Fibroblast of skin of right biceps (primary cell): ENCODE measurements at places on chromosomes 3 and 15.

GRCh38 chr3:63853106-63853505 is 10.5 kb downstream of the THOC7 start:
- DNase-seq: no peak

DNA sequence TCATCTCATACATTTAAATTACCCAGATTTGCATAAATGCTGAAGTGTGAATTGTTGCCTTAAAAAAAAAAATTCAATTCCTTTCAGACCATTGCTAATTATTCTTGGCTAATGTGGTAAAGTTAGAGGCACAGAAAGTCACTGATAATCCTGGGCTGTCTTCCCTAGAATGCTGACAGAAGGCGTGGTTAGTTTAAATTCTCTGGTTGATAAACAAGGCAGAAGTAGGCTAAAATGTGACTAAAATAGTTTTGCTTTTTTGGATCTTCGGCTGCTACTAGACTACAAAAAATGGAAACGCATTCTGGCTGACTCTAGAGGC is 193.7 kb downstream of the OTOL1 start:
- no peak for DNase-seq

GRCh38 chr15:74817370-74817737 is 4.7 kb downstream of the LMAN1L start:
- peak; percentile 13 for DNase-seq

DNA sequence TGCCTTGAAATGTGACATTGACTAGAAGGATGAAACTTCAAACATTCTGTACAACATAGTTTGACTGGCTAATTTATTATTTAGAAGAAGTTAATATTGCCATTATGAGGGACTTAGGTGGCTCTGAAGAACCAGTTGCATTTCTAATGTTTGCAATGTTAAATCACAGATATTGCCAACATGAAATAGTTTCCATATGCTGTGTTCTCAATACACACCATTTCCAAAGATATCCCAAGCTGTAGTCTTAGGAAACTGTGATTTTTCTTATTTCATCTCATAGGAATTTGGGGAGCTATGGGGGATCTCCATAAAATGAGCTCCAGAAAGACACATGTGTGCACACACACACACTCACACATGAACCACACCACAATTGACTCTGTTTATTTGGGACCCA is 36.3 kb downstream of the ALG1L2 start:
- DNase-seq: peak; percentile 41

GRCh38 chr15:34314491-34315490 is 22.8 kb downstream of the SLC12A6 start:
- DNase-seq: no peak

DNA sequence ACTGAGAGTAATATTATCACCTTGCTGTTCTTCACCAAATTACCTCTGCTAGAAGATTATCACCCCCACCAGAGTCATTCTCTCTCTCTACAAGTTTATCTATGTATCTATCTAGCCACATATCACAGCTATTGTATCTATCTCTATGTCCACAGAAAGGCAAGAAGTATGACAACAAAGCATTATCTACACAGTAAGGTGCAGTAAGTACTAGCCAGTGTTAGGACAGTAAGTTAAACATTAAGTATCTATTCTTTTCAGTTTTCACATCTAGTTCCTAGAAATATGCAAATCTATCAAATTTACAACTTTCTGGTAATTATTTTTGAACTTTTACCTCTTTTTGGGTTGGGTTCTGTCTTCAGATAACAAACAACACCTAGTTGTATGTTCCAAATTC is 26.5 kb upstream of the XXYLT1 start:
- DNase-seq: no peak

GRCh38 chr3:11718637-11719405 is 75.1 kb upstream of the VGLL4 start:
- DNase-seq: peak; percentile 59

DNA sequence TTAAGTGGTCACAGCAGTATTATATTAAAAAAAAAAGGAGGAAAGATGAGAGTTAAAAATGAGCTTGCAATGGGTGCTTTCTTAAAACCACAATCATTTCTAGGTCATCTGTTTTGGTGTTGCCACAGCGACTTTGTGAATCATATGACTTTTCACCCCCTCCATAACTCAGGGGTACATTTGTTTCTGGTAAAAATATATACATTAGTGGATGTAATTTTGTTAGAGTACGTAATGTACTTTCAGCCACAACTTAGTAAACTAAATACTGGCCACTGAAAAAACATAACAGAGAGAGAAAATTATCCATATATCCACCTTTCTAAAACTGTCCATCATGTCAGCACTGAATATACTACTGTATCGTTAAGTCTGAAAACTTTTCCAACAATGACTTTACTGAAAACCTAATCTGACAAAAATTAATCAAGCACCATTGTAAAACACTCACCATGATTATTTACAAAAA is 3.4 kb downstream of the ANKRD28 start:
- DNase-seq: peak; percentile 83

GRCh38 chr3:98243843-98244242 is 20.2 kb upstream of the OR5H6 start:
- DNase-seq: no peak

GRCh38 chr15:66946578-66947164 is 118.7 kb upstream of the SMAD3 start:
- DNase-seq: peak; percentile 64

DNA sequence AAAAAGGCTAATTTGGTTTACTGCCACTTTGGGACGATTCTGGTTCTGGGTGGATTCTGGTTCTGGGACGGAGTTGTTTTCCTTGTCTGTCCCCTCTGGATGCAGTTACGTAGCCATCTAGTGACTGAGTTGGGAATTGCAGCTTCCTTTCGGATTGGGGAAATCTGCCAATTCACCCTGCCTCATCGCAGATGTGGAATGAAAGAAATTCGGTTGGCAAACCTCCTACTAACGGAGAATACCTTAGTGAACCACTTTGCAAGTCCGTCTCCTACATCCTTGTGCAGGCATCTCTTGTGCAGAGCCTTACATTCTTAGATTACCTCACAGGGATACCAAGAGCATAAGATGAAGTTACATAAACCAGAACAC is 31.5 kb upstream of the AP4E1 start:
- peak; percentile 95 for DNase-seq

DNA sequence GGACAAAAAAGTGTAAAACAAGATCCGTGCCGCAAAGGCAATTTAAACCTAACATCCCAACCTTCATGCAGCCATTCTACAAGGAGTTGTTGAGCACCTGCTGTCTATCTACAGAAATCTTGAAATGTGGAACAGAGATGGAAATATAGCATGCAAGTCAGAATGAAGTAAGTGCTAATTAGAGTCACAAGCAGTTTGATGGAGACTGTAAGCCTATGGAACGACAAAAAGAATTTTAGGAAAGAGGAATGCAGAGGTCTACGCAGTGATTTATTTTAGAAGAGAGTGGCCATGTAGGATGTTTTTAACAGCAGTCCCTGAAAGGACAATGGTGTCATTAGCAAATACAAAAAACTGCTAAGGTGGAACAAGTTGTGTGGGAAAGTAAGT is 851 bp upstream of the DCBLD2 start:
- DNase-seq: no peak

GRCh38 chr15:61655881-61656280 is 404.4 kb downstream of the VPS13C start:
- no peak for DNase-seq

- no peak for DNase-seq
Measured at GRCh38 chr3:195731356-195731905, 10.7 kb downstream of the MUC20 start.

DNA sequence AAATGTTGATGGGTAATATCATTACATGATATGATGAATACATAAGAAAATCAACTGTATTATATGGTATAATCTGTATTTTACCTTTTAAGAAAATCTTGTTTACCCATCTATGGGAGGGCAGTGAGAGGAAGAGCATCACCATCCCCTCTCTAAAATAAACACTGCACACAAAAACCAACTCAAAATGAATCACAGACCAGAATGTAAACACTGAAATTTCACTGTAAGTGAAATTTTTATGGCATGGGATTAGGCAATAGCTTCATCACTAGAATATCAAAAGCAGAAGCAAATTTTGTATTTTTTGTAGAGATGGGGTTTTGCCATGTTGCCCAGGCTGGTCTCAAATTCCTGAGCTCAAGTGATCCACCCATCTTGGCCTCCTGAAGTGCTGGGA is 26.2 kb downstream of the IFT80 start:
- DNase-seq: peak; percentile 58

DNA sequence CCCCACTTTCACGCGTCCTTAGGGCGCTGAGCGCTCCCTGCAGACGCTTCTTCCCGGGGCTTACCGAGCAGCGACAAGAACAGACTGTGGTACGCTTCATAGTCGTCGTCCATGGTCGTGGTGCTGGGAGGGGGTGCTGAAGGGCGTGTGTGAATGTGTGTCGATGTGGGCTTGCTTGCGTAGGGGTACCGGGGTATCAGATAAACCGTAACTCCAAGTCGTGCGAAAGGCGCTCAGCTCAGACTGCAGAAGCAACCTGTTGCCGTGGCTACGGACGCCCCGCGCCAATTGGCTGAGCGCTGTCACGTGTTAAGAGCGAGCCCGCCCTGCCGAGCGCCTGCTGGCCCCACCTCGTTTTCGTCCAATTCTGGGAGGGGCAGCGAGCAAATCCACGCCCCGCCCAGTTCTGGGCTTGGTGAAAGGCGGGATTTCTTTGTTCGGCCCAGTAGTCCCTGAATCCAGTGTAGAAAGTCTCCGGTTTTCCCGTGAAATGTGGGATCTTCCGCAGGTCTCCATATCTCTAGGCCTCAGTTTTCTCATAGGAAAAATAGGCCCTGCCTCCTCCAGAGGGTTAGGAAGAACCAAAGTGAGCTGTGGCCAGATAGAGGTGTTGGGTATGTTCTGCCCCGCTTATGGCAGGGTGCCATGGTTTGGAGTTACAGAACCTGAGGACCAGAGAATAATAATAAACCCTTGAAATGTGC is at the start of gene EFCAB12:
TSS of gene EFCAB12 (minus strand) at position 261 of the 704 bp plus-strand sequence. CDS start at position 113, 148 bp downstream.
- DNase-seq: peak; percentile 89

DNA sequence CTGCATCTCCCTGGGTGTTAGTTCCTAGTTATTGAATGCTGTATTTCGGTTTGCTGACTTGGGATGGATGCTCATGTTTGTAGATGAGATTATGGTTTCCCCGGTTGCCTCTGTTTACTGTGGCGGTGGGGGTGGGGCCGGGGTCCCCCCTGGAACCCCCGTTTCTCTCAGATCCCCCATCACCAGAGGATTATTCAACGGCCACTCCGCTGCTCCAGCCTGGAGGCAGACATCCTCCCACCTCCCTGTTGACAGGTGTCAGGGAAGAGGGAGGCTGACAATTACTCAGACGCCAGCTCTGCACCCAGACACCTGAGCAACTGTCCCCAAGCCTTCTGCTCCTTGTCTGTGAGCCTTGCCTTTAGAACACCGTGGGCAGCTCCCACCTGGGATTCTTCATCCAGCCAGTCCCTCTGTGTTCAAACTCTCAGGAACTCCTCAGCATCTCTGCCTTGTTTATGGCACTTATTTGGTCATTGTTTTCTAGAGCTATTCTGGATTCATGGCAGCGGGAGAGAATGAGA is 95.9 kb upstream of the PRR20G start:
- no peak for DNase-seq

DNA sequence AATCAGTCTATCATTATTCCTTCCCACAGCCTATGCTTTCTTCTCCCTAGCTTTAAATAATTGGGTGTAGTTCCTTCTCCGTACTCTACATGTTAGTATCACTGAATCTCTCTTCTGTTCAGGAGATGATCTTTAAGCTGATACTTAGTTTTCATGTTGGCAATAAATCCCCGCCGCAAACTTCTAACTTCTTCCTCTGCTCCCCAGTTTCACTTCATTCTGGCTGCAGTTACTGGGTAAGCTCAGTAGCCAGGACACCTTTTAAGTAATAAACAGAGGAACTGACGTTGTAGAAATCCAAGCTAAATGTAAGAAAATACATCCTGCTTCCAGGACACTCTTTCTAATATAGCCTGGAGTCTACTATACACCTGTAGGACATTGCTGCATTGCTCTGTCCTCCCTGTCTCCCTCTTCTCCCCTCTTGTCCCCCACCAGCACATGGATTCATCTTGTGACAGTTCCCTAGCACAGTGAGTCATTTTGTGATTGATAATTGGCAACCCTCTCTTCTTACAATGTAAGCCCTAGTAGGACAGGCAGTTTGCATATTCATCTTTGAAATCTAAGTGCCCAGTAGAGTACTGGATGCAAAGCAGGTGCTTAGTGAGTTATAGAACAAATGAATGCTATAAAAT is 598.2 kb downstream of the UNC13C start:
- DNase-seq: no peak

DNA sequence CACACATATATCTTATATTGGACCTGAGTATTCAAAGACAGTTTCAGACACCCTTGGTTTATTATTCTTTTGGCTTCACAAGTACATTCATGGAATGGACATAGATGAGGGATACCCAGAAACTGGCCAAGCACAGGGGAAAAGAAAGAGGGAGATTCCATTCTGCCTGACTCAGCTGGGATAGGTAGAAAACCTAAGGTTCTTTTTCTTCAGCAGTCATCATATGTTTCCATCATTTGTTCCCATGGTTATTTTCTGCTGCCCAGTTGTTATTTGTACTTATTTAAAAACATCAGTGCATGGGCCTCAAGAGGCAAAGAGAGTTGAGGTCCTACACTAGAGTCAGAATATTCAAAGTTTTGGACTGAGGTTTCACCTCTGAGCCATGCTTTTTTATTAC is 91.8 kb downstream of the FILIP1L start:
- DNase-seq: no peak

DNA sequence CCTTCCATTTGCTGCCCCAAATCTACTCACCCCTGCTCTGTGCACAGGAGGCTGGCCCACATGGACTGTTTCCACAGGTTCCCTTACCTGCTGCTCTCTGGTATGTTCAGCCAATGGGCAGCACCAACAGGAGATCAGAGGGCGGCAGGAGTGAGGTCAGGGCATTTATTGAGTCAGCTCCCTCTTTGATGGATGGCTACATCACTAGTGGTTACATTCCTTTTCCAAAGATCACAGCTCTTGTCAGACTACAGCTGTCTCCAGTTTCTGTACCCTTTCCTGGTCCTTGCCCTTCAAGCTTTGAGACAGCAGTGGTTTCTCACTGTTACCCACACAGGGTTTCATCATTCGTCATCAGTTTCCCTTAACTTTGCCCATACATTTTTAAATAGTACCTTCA is 325.1 kb downstream of the SUCLG2 start:
- no peak for DNase-seq

GRCh38 chr3:127027811-127028548 is 45.1 kb downstream of the PLXNA1 start:
- DNase-seq: no peak

DNA sequence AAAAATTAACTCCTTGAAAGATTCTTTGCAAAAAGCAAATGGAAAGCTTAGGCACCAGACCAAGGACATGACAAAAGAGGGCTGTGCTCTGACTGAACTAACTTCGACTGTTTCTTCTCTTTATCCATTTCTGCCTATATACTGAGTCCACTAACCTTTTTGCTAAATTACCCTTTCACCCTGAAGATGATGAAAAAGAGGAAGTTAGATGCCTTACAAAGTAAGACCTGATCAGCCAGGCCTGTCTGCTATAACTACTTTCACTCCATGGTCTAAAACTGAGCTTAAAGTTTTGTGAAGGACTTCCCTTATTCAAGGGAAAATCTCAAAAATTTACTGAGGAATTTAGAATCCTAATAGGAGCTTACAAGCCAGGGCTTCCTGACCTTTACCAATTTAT is 6.2 kb upstream of the IGSF10 start:
- no peak for DNase-seq
